ENCODE measurements at places on chromosomes 6 and 20.

DNA sequence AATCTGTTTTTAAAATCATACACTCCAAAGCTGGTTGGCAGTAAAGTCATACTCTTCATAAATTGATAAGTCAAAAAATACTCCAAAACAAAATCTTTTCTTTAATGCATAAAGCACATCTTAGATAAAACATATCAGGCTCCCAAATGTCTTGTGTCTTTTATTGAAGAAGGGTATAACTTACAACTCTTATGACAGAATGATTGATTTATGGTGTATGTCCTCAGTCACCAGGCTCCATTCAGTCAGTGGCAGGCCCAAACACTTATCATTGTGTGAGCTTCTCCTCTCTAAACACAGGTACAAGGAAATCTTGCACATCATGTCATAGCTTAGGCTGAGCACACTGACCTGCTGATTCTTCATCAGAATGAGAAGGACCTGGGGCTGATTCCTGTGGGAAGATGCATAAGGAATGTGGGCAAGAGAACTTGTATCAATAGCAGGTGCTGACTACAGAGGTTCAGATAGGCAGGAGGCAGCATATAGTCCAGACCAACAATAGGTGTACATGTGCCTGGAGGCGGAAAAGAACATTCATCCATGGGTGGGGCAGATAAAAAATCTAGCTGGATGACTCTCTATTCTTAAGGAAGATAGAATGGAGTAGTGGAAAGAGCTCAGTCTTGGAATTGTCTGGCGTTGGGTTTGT, 1.9 kb downstream of the CALHM5 start:
- DNase-seq, result no peak

DNA sequence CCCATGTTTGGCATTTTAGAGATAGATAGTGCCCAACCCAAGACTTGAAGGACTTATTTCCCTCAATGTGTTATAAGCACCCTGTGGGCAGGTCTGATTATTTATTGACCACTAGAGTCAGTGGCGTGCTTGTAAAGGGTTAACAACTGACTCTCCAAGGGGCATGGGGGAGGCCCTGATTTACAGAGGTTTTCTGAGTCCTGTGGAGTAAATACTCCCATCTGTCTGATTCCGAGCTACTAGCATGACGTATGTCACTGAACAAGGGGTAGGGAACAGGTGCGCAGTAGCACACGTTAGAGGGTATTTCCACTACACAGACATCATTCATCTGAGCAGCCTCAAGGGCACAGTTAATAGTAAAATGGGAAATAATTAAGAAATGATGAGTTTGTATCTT, 17.4 kb upstream of the TRAM2 start:
- DNase-seq, result no peak

DNA sequence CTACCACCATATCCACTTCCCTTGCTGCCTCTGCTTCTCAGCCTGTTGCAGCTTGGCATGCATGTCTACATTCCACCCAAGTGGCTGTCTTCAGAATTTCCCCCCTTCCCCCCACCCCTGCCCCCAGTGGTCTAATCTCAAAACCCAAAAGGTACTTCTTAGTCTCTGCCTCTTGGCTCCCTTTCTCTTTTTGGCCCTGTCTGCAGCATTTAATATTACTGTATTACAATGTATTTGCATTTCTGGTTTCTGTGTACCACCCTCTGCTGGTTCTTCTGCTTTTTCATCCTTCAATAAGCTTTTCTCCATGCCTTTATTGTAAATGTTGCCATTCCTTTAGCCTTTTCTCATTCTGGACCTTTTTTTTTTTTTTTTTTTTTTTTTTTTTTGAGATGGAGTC, 43.0 kb downstream of the RPRD1B start:
- no peak for DNase-seq

GRCh38 chr6:48567016-48567415, 456.0 kb upstream of the PTCHD4 start:
- DNase-seq, result no peak

DNA sequence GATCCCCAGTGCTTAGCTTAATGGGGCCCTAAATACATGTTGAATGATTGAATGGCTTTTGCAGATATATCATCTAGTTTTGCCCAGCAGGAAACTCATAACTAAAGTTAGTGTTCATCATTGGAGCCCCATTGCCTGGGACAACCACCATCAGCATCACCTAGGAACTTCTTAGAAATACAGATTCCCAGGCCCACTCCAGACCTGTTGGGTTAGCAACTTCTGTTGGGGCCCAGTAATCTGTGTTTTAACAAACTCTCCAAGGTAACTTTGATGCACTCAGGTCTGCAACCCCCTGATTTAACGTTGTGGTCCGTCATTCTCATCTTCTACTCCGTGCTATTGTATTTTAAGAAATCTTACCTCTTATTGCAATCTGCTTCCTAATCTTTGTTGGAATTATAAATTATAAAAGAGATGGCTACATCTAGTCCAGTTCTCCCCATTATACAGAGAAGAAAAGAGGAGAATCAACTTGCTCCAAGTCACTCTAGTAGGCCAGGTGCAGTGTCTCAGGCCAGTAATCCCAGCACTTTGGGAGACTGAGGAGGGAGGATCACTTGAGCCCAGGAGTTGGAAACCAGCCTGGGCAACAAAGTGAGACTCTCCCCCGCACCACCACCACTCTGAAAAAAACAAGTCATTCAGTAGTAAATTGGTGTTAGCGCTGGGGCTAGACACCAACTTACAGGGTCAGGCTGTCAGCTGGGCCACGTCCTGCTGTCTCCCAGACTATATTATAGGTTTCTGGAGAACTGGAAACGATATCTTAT, 13.7 kb downstream of the FOXP4 start:
- DNase-seq, result no peak

DNA sequence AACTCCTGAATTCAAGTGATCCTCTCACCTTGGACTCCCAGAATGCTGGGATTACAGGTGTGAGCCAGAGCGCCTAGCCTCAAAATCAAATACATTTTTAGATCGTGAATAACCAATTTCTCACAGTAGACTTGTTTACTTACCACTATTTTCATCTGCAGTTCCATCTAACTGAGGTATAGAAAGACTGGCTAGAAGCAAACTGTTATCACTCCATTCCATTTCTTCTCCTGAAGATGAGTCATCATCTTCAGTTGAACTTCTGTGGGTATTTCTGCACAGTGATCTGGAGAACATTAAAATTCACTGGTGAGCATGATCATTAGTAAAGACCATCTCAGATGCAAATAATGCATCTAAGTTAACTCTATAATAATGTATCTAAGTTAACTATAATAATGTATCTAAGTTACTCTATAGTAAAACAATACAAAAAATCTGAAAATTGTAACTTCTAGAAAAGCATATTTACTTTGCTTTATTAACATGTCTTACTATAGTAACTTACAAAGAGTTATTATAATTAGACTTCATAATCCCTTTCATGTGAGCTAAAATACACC, 105.4 kb downstream of the REV3L start:
- no peak for DNase-seq

DNA sequence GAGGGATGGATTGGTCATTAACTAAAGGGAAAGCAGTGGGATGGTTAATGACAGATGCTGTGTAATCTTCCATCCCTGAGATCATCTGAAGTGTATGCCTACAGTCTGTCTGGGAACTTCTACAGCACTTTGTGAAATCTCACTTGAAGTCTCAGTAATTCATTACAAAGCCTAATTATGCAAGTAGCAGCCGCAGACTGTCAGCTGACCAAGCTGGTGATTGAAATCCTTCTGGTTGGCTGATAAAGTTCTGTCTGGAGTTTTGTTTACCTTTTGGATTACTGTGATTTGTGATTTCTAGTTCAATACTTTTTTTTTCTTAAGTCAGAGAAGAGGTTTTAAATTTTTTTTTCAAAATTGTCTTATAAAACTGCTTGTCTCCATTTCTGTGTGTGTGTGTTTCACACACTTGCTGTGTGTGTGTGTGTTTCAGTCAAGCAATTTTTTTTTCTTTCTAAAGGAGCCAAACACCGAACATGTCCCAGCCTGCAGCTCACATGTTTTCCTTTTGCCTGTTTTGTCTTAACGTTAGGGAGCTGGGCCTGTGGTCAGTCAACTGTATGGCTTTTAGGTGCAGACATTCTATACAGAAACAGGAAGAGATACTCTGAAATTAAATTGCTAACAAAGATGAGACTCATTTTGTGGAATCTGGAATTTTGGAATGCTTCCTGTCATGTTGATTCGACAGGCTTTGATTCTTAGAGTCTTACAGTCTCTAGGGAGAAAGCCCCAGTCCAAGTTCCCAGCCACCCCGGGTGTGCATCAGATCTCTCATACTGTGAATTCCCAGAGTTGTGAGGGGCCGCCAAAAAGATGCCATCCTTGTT, 28.5 kb upstream of the ADGRF4 start:
- no peak for DNase-seq

- no peak for DNase-seq
Observed at GRCh38 chr6:93889713-93890112, 470.4 kb upstream of the EPHA7 start.

DNA sequence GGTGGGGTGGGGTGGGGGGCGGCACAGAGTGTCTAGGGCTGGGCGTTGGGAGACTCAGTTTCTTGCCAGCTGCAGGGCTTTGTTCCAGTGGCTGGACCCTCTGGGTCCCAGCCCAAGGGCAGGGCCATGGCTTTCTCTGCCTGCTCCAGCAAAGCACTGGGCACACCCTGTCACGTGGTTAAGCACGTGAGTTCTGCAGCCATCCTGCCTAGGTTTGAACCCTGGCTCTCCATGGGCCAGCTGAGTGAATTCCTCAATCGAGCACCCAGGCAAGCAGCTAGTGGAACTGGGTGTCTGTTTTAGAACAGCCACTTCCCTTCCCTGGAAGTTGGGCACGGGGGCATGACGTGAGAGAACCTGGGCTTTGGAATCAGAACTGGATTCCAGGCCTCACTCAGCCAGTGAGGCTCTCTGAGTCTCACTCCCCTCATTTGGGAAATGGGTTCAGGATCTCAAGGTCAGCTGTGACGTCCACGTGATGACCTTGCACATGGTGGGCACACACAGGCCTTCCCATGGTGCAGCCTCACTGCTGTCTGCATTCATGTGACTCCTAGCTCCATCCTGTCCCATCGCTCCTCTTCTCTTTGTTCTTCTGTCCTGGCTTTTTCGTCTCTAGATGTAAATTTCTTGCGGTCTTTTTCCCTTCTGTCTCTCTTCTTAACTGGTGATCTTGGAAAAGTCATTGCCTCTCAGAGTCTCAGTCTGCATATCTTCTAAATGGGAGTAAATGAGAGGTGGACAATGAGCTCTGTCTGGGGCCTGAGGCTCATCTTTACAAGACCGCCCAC, 45.9 kb downstream of the NOL4L start:
- no peak for DNase-seq

DNA sequence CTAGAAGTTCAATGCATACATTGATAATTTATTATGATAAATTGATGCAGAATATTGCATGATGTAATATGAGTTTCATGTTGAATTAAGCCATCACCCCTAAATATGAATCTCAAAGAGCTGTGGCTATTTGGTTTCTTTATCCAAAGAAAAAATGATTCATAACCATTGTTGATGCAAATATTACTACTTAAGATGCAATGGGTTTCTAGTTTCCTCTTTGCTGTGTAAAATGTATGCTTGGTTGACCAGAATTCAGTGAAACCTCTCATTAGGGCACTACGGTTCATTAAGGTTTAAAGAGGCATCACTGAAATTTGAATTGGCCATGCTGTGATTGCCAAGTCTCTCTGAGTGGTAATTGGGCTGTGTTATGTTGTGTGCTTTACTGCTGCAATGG, 492.5 kb upstream of the FLRT3 start:
- DNase-seq, result no peak

GRCh38 chr20:44924541-44924940, 14.7 kb downstream of the PABPC1L start:
- DNase-seq, result no peak

DNA sequence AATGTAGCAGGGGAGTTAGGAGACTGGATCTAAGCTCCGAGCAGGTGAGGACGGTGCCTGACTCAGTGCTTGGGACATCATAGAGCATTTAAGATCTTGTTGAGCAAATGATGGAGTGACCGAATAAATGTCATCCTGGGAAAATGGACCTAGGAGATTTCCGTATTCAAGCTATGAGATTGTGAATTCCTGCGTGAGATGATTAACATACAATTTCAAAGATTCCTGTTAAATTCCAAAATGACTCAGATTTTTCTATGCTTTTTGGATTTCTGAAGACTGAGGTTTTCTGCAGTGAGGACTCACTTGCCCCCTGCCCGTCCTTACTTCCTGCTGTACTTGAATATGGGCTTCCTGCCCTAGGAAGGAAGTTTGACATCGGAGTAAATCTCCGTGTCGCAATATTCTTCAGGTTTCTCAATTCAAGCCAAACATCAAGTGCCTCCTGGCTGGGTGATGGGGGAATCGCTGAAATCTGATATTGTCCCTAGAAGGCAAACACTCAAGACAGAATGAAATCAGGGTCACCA, 5.2 kb downstream of the SYTL3 start:
- DNase-seq, result no peak

DNA sequence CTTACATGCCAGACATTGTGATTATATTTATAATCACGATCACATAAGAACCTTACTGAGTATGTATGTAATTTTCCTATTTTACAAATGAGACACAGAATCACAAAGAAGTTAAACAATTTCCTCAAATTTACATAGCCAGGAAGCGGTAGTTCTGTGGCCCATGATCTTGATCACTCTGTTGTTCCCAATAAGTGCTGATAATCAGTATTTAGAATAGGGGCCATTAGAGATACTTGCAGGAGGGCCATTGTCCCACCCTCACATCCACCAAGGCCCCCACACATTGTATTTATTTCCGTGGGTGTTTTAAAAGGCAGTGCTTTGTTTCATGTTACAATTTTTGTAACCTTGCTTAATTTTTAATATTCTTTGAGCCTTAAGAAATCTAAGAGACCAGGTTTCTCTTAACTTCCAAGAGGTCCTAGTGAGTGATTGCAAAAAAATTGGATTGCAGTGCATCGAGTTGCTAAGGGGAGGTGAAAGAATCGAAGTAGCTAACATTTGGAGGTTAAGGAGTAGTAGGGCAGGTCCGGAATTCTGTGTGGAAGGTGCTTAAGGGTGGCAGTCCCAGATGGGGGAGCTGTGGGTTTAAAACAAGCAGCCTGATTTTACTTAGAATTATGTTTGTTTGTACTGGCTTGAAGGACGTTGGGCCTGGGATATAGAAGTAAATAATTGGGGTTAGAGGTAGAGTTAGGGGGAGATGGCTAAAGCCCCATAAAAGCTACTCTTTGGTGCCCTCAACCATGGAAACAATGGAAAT, 339.4 kb downstream of the CDKAL1 start:
- no peak for DNase-seq

GRCh38 chr6:161138543-161139303, 135.1 kb downstream of the AGPAT4 start:
- no peak for DNase-seq

GRCh38 chr6:130697995-130698535, 129.1 kb upstream of the SMLR1 start:
- no peak for DNase-seq
